HCT116 (cell line): ENCODE measurements at places on chromosomes 3 and 15. TPM values are rescaled to one million over a fixed set of nuclear protein-coding genes. Genes with fewer than 3 reads are reported as not detected.
A peak's percentile ranks its signal among the peaks of the same experiment; 100 is the strongest.

DNA sequence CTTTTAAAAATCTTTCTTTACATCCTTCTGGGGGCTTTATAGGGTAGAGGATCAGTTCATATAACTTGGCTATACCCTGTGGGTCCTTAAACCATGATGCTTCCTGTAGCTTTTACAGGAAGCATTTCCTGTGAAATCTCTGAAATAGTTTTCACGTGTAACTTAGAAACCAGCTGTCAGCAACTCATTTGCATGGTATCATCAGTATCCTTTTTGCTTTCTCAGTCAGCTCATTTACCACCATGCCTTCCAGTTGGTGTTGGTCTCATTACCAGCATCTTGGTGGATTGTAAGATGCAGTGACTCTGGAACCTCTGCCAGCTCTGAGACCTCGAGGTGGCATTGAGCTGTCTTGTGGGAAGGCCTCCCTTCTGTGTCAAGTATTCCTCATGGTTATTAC is 96.7 kb upstream of the MYZAP start:
- no peaks in the 10 kb centered on the region for H3K27me3 ChIP-seq
- no peak for DNase-seq
- no peaks in the 10 kb centered on the region for H3K4me1 ChIP-seq
- no peaks in the 10 kb centered on the region for H3K36me3 ChIP-seq
- no peak overlapping the region for H3K4me3 ChIP-seq

- H3K27me3 ChIP-seq: 0 out of 2 replicates have a peak, but pooled peaks cover 2% of the 10 kb centered on the region
- H3K27ac ChIP-seq: no peak overlapping the region
- DNase-seq: no peak
- H3K4me3 ChIP-seq: no peak overlapping the region
- no peaks in the 10 kb centered on the region for H3K4me1 ChIP-seq
These were observed 36.1 kb upstream of the CTXND1 start for GRCh38 chr15:80288131-80288530.

DNA sequence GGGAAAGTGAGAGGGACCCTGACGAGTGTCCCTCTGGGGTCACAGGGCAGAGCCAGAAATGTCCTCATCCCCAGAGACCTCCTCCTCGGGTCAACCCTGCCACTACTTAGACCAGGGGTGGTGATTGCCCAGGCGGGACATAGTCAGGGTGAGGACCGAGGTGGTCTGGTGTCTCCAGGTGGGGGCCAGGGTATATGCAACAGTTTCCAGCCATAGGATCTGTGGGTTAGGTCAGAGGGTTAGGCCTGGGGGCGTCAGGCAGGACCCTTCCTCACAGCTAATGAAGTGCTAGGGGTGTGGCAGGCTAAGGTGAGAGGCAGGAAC is 22.3 kb upstream of the FBLN2 start:
- H3K4me3 ChIP-seq: no peak overlapping the region
- DNase-seq: no peak
- no peaks in the 10 kb centered on the region for H3K36me3 ChIP-seq
- H3K27me3 ChIP-seq: no peaks in the 10 kb centered on the region
- no peaks in the 10 kb centered on the region; the same call in 1 of the 2 replicates for H3K4me1 ChIP-seq

GRCh38 chr3:48232734-48233133 is 8.2 kb upstream of the ZNF589 start:
- peaks cover 8% of the 10 kb centered on the region for H3K4me1 ChIP-seq
- H3K36me3 ChIP-seq: no peaks in the 10 kb centered on the region
- peak; percentile 74 for DNase-seq

- H3K36me3 ChIP-seq: no peaks in the 10 kb centered on the region
- no peaks in the 10 kb centered on the region for H3K27me3 ChIP-seq
- H3K4me1 ChIP-seq: no peaks in the 10 kb centered on the region
- no peak for DNase-seq
- no peak overlapping the region for H3K27ac ChIP-seq
These were observed 1433.9 kb upstream of the CADM2 start for GRCh38 chr3:83524901-83525300.

DNA sequence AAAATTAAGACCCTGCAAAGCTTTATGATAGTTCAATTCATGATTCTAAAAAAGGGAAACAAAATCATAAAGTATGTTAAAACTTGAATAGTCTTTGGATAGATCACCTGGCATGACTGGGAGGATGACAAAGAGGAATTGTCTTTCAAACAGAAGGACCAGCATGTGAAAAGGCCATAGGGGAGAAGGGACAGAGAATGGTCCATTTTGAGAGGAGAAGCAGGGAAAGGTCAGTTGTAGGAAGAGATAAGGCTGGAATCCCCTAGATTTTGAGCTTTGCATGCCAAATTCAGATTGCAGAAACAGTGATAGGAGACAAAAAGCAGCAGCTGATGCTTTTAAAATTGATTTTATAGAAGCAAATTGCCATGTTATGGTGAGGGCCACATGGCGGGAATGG is 12.7 kb downstream of the PROS1 start:
- DNase-seq: no peak
- H3K4me3 ChIP-seq: no peak overlapping the region
- H3K27ac ChIP-seq: no peak overlapping the region
- H3K27me3 ChIP-seq: no peaks in the 10 kb centered on the region
- H3K4me1 ChIP-seq: no peaks in the 10 kb centered on the region
- no peaks in the 10 kb centered on the region for H3K36me3 ChIP-seq

DNA sequence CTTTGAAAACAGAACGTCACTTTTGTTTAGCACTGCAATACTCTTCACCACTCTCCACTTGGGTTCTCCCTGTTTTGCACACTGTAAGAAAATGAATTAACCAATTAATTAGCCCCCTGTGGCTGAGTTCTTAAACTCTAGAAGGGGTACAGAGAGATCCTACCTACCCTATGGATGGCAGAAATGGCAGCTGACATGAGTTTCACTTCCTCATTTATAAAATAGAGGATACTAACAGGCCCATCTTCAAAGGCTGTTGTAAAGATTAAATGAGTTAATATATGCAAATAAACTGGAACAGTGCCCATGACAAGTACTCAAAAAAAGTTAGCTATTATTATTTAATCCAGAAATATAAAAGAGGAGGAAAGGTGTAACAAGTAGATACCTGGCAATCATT is 36.9 kb downstream of the SUCLG2 start:
- H3K4me3 ChIP-seq: no peak overlapping the region
- no peaks in the 10 kb centered on the region for H3K36me3 ChIP-seq
- DNase-seq: no peak
- H3K4me1 ChIP-seq: no peaks in the 10 kb centered on the region

DNA sequence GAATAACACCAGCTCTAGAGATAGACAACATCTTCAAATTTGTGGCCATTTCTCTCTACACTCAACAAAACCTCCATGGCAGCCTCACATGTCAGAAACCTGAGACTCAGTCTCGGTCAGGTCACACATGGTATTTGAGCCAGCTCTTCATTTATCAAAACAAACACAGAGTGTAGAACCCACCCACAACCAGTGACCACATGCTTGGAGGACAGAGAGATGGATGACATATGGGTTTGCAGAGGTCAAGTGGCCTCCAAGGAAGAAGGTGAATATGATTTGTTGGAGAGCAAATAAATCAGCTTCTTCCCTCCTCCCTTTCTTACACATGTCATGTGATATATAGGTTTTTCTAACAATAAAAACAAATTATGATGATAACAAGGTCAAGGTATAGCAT is 278.1 kb upstream of the LRTM1 start:
- no peak overlapping the region for H3K4me3 ChIP-seq
- H3K27me3 ChIP-seq: no peaks in the 10 kb centered on the region
- H3K36me3 ChIP-seq: no peaks in the 10 kb centered on the region
- H3K27ac ChIP-seq: no peak overlapping the region
- no peaks in the 10 kb centered on the region for H3K4me1 ChIP-seq

- no peak for DNase-seq
- no peaks in the 10 kb centered on the region for H3K27me3 ChIP-seq
- no peak overlapping the region for H3K27ac ChIP-seq
- no peak overlapping the region for H3K4me3 ChIP-seq
These were observed 348.5 kb downstream of the ERC2 start for GRCh38 chr3:56119575-56120349.

- no peak overlapping the region for H3K27ac ChIP-seq
- no peak overlapping the region for H3K4me3 ChIP-seq
- no peak for DNase-seq
- no peaks in the 10 kb centered on the region for H3K36me3 ChIP-seq
- no peaks in the 10 kb centered on the region for H3K27me3 ChIP-seq
These were observed 23.7 kb downstream of the PPP2R3A start for GRCh38 chr3:135989242-135989641.

- no peaks in the 10 kb centered on the region for H3K36me3 ChIP-seq
- no peaks in the 10 kb centered on the region for H3K27me3 ChIP-seq
These were observed 283.7 kb downstream of the IL5RA start for GRCh38 chr3:2826453-2826852.

DNA sequence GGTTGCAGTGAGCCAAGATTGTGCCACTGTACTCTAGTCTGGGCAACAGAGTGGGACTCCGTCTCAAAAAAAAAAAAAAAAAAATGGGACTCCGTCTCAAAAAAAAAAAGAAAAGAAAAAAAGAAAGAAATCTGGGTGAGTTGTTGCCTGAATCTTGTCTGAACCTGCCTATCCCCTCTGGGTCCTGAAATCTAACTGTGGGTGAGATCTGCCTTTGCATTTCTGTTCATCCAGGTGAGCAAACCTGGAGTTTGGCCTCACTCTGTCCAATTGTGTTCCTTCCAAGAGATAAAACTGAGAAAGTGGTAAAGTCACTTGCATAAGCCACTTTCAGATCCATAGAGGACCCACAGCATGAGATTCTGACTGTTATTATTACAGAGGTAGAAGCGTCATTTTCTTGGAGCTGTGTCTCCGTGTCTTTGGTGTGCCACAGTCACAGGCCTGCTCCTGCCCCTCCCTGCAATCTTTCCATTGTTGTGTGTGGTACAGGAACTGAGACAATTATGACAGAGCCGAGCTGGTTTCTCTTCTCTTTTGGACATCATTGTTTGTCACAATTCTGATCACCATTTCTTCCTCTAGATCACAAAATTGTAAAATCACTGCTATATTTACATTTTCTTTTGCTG is 235.9 kb downstream of the LPP start:
- DNase-seq: no peak
- H3K36me3 ChIP-seq: no peaks in the 10 kb centered on the region
- no peak overlapping the region for H3K4me3 ChIP-seq

- DNase-seq: peak; percentile 38
- H3K27ac ChIP-seq: no peak overlapping the region
- H3K36me3 ChIP-seq: no peaks in the 10 kb centered on the region
- peaks cover 9% of the 10 kb centered on the region; the same call in 1 of the 2 replicates for H3K4me1 ChIP-seq
- no peaks in the 10 kb centered on the region for H3K27me3 ChIP-seq
- H3K4me3 ChIP-seq: no peak overlapping the region
These were observed 3.6 kb downstream of the GALNT15 start for GRCh38 chr3:16177962-16178627.

GRCh38 chr15:57220205-57220604 is 156.1 kb upstream of the CGNL1 start:
- H3K4me3 ChIP-seq: no peak overlapping the region
- H3K27me3 ChIP-seq: no peaks in the 10 kb centered on the region
- H3K4me1 ChIP-seq: peaks cover 9% of the 10 kb centered on the region; the same call in 1 of the 2 replicates
- no peaks in the 10 kb centered on the region for H3K36me3 ChIP-seq
- no peak for DNase-seq

- H3K4me1 ChIP-seq: peaks cover 8% of the 10 kb centered on the region
- H3K36me3 ChIP-seq: no peaks in the 10 kb centered on the region
- H3K4me3 ChIP-seq: no peak overlapping the region
- no peaks in the 10 kb centered on the region; the same call in 1 of the 2 replicates for H3K27me3 ChIP-seq
These were observed 57.1 kb downstream of the FEM1B start for GRCh38 chr15:68334661-68335124.

DNA sequence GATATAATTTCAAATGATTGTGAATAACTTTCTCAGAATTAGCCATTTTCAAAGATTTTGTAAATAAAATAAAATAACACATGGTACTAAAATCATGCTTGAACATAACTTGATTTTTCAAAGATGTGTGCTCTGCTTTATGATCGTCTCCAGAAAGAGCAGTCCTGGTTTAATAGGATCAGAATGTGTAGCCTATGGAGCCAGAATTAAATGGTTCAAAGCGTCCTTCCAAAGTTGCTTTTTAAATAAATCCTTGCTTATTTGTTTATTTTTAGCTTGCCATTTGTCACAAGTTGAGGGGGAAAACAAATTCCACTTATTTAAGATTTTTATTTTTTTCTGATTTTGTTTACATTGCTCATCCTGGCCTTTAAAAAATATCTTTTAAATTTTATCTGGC is 123.7 kb upstream of the SPRED1 start:
- H3K27me3 ChIP-seq: no peaks in the 10 kb centered on the region
- H3K4me1 ChIP-seq: peaks cover 14% of the 10 kb centered on the region
- H3K36me3 ChIP-seq: no peaks in the 10 kb centered on the region
- H3K27ac ChIP-seq: no peak overlapping the region
- DNase-seq: no peak
- H3K4me3 ChIP-seq: no peak overlapping the region

DNA sequence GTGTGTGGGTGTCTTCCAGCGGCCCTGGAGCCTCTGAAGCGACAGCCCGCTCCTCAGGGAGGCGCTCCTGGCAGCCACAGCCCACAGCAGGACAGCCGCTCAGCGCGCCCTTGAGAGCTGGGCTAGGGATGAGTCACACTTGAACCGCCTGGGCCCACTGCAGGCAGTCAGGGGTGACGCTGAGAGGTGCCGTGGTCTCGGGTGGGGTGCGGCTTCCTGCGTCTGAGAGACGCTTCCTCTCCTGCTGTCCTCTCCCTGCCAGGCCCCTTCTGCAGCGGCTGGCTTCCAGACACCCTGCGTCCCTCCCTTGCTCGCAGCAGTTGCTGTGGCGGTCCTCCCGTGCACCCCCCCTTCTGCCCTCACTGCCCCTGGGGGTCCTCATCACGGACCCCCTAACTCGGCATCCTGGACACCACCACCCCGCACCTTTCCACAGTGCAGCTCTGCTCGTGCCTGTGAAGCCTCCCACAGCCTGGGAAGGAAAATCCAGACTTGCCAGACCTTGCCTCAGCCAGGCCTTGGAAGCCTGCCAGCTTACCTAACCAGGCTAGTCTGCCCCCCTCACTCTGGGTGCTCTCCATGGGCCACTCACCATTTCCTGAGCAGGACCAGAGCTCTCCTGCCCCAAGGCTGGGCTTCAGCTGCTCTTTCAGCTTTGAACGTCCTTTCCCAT is 1.1 kb upstream of the SPTBN5 start:
- DNase-seq: peak; percentile 44
- 0 out of 2 replicates have a peak, but pooled peaks cover 2% of the 10 kb centered on the region for H3K36me3 ChIP-seq
- no peaks in the 10 kb centered on the region for H3K27me3 ChIP-seq
- H3K4me1 ChIP-seq: peaks cover 30% of the 10 kb centered on the region
- no peak overlapping the region for H3K4me3 ChIP-seq

GRCh38 chr3:149462581-149463011 is 11.9 kb upstream of the TM4SF4 start:
- DNase-seq: no peak
- no peak overlapping the region for H3K27ac ChIP-seq
- no peaks in the 10 kb centered on the region for H3K36me3 ChIP-seq
- H3K4me3 ChIP-seq: no peak overlapping the region
- H3K27me3 ChIP-seq: no peaks in the 10 kb centered on the region

TMOD2 gene
- 5.7 TPM for total RNA-seq

KLHL40 gene
- not detected for total RNA-seq

GPR171 gene
- not detected for total RNA-seq

TMEM108 gene
- not detected for total RNA-seq

TRAT1 gene
- not detected for total RNA-seq

CRTAP gene
- 104 TPM for total RNA-seq

TMEM158 gene
- 25.8 TPM for total RNA-seq
